Stimulated activated naive CD4-positive, alpha-beta T cell treated with Interleukin-2 at 50 U/mL for 16 hours (primary cell): ENCODE measurements at places on chromosomes 16 and 17.

DNA sequence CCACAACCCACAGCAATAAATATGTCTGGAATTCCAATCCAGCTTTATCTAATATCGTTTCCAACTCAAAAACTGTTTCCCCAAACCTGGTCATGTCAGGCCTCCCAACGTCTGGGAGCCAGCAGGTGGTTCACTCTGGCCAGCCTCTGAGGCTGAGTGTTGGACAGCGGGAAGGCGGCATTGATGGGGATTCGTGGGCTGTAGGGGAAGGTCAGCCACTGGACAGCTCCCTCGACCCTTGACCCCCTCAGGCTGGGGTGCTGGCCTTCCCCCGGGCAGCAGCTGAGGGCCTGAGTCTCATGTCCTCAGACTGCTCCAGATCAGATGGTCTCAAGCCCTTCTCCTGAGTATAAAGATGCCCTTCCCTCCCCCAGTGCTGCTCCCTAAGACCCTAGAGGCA, 50.2 kb downstream of the SDK2 start:
- DNase-seq = no peak

DNA sequence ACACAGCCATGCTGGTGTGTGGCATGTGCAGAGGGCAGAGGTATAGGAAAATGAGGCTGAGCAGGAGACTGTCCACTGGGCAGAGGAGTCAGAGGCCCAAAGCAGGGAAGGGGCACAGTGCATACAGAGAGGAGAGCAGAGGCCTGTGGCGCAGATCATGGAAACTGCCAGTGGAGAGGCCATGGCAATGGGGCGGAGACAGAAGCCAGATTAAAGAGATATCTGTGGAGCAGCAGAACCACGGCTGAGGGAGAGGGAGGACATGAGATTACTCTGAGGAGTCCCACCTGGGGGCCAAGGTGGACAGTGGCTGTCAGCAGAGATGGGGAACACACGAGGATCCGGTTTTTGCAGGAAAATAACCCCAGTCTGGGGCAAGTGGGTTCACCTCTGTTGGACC, 43.3 kb downstream of the RANBP10 start:
- DNase-seq = no peak

DNA sequence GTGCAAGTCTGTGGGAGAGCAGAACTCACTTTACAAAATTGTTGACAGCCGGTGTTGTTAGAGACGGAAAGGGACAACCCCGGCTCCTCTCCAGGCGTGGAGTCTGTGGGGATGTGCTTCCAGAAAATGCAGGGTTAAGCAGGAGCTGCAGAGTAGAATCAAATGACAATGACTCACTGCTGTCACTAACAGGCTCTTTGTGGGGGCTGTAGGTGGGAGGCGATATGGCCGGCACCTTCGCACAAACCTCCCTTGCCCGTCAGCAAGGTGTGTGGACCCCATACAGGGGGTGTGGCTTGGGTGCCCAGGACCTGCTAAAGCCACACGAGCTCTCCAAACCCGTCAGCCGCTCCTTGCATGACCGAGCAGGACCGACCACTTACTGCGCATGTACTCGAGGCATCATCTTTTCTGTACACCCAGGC, 5.8 kb downstream of the PDK2 start:
- no peak for DNase-seq

GRCh38 chr17:65365169-65365568, 196.3 kb downstream of the AXIN2 start:
- no peak for DNase-seq

DNA sequence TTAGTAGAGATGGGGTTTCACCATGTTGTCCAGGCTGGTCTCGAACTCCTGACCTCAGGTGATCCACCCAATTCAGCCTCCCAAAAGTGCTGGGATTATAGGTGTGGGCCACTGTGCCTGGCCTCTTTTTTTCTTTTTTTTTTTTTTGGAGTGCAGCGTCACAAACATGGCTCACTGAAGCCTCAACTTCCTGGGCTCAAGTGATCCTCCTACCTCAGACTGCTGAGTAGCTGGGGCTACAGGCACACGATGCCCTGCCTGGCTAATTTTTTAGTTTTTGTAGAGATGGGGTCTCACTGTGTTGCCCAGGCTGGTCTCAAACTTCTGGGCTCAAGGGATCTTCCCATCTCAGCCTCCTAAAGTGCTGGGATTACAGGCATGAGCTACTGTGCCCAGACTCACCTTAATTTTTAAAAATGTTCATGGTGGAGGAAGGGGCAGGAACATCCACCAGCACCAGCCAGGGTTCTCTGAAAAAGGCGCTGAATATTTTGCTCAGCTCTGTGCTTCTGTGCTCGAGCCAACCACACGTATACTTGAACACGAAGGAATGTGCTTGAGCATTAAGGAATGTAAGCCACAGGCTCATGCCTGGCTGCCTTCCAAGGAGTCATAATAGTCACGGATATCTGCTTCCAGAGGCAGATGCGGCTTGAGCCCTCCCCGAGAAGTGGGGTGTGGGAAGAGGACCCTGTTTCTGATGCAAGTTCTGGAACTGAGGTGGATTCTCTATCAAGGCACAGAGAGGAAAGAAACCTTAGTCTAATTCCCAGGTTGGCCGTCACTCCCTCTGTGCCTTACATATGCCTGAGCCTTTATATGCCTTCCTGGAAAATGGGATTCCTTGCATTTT, 65.5 kb upstream of the CREBBP start:
- DNase-seq = no peak

DNA sequence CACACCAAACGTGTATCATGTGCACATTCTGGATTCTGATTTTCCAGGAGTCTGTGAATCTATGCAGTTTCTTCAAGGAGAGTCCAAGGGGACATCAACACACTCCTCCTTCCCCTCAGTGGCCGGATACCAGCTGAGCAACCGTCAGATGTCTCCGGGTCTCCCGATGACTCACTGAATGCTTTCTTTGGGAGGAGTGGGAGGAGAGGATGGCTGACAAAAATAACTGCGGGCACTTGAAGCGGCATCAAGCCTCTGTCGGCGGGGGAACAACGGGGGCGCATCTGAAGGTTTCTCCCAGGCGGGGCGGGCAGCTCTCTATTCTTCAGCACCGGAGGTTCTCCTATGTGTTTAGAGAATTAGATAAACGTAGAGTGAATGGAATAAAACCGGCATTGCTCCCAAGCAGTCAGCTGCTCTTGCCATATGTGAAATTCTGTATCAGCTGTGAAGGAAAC, 24.6 kb upstream of the LRRC75A start:
- no peak for DNase-seq

GRCh38 chr16:16910666-16911065, 531.7 kb downstream of the NPIPA7 start:
- no peak for DNase-seq

GRCh38 chr16:84357191-84357651, 11.1 kb upstream of the ATP2C2 start:
- DNase-seq = no peak

DNA sequence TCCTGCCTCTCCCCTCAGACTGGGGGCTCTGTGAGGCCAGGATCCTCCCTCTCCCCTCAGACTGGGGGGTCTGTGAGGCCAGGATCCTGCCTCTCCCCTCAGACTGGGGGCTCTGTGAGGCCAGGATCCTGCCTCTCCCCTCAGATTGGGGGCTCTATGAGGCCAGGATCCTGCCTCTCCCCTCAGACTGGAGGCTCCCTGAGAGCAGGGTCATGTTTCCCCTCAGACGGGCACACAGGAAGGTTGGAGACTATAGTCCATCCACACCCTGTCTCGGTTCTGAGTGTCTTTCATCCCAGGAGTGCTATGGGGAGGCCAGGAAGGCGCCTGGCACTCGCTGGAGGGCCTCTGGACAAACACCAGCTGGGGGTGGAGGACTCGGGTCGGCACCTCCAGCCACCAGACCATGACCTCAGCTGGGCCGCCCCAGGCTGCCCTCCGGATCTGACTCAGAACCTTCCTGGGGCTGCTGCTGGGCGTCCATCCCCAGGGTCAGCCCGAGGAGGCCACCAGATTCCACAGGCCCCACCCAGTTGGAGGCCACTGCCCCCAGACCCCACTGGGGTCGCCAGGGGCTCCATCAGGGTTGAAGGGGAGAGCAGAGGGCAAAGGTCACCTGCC, 21.9 kb upstream of the DLX4 start:
- DNase-seq = no peak

DNA sequence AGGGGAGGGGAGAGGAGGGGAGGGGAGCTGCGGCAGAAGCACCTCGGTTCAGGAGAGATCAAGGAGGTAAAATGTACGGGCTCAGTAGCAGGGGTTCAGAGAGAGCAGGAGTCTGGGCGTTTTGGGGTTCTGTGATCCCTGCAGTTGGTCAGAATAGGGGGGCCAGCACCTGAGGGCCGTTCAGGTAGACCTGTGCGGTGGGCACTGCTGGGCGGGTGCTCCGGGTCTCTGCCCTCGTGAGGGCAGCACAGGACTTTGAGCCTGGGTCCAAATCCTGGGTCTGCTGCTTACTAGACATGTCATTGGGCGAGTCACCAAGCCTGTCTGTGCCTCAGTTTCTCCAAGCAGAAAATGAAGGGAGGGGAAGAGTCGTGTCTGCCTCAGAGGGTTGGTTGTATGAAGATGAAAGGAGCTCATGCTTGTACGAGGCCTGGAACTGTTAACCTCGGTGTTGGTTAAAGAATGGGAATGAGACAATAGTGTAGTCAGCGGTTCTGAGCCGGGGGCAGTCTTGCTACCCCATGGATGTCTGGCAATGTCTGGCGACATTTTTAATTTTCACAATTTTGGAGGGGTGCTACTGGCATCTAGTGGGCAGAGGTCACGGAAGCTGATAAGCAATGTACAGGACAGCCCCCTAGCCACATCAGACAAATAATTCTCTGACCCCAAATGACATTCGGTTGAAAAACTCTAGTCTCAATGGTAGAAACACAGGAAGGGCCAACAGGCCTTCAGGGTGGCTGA, 35.4 kb downstream of the OR1D5 start:
- DNase-seq = no peak

- no peak for DNase-seq
Observed at GRCh38 chr16:10951026-10951425, 6.7 kb downstream of the CLEC16A start.

- DNase-seq = no peak
Observed at GRCh38 chr16:84508502-84508901, 4.0 kb upstream of the MEAK7 start.

- DNase-seq = no peak
Observed at GRCh38 chr17:49829026-49829425, 18.8 kb downstream of the TAC4 start.

DNA sequence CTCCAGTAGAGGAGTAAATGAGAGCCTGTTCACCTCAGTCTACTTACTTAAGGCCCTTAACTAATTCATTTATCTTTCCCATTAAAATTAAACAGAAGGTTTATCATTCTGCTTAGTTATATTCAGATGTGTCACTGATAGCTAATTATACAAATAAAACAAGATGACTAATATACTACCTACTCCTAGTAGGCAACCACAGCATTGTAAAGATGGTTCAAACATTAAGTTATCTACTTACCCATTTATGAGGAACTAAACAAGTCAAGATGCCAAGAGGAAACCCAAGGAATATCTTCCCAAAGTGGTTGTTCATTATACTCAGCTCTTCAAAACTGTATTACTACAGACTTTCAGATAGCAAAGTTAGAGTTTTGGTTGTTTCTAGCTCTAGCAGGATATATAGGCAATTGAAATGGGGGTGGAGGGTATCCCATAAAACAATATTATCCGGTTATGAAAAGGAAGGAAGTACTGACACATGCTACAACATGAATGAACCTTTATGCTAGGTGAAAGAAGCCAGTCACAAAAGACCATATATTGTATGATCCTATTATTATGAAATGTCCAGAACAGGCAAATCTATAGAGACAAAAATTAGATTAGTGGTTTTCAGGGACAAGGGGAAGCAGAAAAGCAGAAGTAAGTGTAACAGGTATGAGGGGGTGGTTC, 56.5 kb downstream of the SPAG9 start:
- no peak for DNase-seq

DNA sequence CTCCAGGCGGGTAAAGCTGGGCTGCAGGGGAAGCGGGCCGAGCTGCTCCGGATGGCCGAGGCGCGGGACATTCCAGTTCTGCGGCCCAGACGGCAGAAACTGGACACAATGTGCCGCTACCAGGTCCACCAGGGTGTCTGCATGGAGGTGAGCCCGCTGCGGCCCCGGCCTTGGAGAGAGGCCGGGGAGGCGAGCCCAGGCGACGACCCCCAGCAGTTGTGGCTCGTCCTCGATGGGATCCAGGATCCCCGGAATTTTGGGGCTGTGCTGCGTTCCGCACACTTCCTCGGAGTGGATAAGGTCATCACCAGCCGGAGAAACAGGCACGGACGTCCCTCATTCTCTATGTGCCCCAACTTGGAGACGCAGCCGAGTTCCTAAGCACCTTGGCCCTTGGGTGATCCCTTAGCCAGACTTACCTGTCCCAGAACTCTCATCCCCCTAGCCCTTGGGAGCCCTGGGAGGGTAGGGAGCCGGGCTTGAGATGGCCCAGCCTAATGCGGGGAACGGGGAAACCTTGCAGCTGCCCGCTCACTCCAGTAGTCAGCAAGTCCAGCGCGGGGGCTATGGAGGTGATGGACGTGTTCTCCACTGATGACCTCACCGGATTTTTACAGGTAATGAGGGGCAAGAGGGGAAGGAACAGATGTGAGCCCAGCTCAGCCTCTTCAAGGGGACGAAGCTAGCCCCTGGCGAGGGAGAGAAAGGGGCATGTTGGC, 806 bp downstream of the MRM1 start:
- no peak for DNase-seq

- DNase-seq = no peak
Observed at GRCh38 chr16:85491798-85492294, 121.3 kb upstream of the GSE1 start.

DNA sequence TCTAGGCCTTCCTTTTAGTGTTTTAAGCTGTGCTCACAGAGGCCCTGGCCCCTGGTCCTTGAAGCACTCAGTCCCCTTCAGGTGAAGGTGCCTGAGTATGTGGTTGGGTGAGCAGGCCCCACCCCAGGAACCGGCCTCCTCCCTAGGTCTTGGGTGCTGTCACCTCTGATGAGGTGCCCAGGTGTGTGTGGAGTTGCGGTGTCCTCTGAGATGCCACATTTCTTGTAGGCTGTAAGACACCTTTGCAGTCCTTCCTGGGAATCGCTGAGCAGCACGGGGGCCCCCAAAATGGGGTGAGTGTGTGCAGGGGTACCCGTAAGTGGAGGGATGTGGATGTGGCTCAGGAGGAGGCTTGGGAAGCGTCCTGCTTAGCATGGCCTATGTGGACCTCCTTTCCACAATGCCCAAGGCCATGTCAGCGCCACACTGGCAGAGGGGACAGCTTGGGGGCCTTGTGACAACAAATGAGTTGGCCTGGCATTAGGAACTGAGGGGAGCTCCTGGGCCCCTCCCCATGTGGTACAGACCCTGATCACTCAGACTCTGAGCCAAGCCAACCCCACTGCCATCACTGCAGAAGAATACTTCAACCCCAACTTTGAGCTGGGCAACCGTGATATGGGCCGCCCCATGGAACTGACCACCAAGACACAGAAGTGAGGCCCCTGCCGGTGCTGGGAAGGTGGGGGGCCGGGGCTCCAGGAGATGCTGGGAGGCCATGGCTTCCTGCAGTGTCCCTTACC, 11.2 kb downstream of the CORO6 start:
- DNase-seq = no peak
